ENCODE measurements at places on chromosomes 1 and 21.
A peak's percentile ranks its signal among the peaks of the same experiment; 100 is the strongest.

- no peak for DNase-seq
Observed at GRCh38 chr1:195045072-195045471, 1563.2 kb downstream of the KCNT2 start.

GRCh38 chr21:35226968-35227744, 178.1 kb upstream of the RUNX1 start:
- no peak for DNase-seq

DNA sequence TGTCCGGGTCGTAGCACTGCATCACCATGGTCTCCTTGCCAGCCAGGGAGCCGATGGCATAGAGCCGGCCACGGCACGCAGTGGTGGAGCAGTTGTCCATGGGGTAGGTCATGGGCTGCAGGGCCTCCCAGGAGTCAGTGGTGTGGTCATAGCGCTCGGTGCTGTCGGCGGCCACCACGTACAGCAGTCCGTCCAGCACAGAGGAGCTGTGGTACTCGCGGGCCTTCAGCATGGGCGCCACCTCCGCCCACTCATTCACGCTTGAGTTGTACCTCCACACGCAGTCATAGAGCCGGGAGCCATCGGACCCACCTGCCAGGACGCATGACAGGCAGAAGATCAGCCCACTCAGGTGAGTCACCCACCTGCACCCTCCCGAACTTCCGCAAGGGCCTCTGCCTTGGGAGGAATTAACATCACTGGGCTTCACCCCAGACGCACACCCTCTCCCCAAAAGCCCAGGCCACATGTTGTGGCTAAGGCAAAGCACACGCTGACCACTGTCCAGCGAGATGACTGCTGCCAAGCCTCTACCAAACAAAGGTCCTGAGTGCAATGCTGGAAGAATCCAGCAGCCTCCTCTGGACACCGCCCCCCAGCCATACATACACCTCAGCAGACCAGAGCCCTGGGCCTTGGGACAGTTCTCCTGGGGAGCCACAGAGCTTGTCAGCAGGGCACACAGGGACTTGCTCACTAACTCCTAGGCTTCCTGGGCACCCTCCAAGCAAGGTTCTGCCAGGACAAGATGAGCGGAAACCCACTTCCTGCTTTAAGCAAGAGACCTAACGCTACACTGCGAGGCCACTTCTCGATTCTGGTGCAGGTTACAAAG, 3.3 kb downstream of the KLHL21 start:
- DNase-seq = no peak

DNA sequence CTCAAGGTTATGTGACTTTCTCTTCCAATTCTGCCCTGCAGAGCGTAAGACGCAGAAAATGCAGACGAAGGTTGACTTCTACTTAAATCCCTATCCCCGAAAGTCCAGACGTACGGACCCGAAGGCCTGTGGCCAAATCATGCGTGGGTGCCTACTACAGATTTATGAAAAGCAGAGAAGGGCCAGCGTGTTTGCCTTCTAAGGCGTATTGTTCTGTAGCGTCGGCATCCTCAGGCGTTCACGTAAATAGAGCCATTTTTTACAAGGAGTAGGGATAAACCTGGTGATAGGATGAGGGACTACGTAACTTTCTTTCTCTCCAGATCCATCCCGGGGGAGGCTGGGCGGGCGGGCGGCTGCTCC, 222 bp upstream of the GIPC2 start:
- no peak for DNase-seq

- no peak for DNase-seq
Observed at GRCh38 chr1:68623700-68624099, 126.8 kb upstream of the DEPDC1 start.

DNA sequence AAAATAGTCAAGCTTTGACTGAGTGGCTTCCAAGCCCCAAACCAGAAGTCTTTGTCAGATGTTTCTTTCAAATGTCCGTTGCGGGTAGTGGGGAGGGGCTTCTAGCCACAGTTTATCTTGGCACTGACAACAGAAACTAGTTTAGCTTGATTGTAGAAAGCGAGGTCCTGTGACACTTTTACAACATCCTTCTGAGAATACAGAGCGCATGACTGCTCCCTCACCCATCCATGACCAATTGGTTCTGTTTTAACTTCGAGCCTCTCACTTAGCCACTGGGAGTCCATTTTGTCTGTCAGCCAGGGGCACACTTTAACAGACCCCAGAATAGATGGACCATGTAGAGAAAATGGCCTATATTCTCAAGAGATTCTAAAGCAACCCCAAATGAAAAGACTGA, 199.2 kb upstream of the ST6GALNAC5 start:
- no peak for DNase-seq

DNA sequence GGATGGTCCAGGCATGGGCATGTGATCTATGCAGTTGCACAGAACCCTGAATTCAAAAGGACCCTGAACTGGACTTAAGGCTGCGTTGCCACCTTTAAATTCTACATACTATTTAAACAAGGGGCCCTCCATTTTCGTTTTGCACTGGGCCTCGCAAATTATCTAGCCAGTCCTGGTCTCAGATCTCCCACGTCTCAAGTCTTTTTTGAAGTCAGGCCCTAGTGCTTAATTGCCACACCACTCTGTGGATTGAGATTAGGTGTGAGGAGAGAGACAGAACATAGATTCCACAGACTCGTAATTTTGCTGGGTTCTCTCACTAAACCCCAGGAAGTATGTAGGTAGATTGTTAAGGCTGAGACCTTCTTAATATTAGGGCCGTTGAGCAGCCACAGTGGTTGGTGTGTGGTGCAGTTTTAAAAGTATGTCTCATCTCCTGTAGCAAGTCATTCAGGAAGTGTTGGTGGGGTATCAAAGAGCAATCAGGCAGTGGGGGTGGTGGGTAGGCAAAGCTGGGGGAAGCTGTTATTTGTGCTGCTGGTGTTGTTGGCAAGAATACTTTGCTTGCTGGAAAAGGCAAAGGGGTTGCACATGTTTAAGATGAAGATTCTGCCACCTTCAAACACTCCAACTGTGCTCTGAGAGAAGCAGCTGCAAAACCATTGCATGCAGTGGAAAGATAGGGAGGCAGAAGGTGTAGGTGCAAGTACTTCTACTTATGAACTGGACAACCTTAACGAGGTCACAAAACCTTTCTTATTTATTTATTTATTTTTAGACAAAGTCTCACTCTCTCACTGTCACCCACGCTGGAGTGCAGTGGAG, 11.2 kb downstream of the CD84 start:
- no peak for DNase-seq

- DNase-seq = no peak
Observed at GRCh38 chr1:182684116-182684828, at the start of gene RGS8. Gene RGS8 (minus strand): TSS chr1:182684587. CDS start chr1:182669649, 14,938 bp downstream.

- no peak for DNase-seq
Observed at GRCh38 chr1:219774386-219774785, 154.0 kb downstream of the SLC30A10 start.

GRCh38 chr1:31653717-31654473, 9.2 kb upstream of the PEF1 start:
- DNase-seq = no peak

DNA sequence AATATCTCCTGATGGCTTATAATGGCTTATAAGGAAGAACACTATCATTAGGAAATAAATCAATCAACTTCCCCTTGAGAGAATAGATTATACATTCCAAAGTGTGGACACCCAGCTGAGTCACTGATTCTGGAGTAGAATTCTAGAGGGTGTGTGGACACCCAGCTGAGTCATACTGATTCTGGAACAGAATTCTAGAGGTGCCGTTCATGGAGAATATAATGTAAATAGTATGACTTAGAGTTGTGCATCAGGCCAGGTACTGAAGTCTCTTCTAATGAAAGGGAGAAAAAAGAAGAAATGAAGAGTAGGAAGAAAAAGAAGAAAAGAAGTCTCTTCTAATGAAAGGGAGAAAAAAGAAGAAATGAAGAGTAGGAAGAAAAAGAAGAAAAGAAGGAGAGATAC, 2.4 kb upstream of the USP33 start:
- DNase-seq = peak; percentile 57

- no peak for DNase-seq
Observed at GRCh38 chr1:113949007-113949406, 19.9 kb downstream of the HIPK1 start.

DNA sequence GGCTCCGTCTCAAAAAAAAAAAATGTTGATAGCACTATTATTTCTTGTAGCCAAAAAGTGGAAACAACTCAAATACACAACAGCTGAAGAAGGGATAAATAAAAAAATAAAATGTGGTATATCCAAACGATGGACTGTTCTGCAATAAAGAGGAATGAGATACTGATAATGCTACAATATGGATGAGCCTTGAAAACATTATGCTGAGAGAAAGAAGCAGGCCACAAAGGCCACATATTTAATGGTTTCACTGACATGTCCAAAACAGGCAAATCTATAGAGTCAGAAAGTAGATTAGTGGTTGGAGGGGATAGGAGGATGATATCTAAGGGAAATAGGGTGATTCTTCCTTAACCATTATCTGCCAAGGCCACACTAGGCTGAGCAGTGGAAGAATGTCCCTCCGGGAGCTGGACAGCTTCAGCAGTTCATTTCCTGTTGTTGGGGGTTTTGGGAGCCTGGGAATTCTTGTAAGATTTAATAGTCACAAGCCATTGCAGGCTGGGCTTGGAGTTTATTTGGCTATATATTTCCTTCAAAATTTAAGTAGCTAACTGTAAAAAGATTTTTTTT, 53.5 kb downstream of the ST3GAL3 start:
- peak; percentile 29 for DNase-seq

DNA sequence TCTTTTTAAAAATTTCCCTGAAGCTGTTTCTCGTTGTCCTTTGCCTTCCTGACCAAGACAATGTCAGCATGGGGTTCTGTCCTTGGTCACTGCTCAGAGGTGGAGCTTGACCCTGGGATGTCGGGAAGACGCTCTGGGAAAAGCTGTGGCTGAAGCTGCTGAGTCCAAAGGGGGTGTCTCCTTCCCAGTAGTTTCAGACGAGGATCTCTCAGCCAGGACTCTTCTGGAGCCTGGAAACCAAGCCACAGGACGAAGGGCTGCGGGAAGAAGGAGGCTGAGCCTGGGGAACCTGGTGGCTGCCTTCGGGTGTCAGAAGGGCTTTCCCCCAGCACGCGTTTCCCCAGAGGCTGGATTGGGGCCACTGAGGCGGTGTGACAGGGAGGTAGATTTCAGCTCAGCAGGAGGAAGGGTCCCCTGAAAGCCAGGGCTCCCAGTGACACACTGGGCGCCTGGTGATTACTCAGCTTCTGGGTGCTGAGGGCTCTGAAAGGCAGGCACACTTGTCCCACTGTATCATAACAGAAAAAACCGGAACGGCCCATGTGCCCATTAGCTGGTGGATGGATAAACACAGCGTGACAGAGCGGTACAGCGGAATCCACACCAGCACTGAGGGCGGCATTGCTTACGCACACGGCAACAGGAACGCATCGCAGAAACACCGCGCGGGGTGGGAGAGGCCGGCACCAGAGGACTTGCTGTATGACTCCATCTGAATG, 5.0 kb upstream of the KRTAP12-1 start:
- no peak for DNase-seq

DNA sequence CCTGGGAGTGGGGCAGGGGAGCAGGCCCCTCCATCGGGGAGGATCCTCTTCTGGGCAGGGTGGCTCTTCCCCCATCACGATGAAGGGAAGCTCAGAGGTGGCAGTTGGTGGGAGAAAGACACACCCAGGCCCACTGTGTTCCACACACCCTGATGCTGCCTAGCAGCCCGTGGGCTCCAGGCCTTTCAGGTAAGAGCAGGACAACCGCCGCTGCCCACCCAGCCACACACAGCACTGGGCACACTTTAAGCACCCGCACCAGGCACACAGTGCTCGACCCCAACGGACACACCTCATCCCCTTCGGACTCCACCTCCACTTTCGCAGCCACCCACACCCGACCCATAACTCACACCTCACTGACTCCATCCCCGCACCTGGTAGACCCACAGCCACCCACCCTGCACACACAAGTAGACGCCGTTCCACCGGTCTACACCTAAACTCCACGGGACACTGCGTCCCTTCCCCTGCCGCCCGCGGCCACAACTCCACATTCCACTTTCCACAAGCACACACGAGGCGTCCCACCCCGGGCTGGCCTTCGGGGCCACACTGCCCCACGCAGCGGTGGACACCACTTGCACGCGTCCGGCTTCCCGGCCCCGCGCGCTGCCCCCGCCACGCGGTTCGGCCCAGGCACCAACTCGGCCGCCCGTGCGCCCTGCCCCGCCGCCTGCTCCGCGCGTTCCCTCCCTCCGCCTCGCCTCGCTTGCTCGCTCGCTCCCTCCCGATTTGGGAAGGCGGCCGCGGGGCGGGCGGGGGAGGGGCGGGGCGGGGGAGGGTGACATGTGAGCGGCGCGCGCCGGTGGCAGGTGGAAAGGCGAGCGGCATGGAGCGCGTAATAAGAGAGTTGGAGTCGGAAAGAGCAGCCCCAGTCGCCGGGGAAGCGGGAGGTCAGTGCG, at the start of gene KCNQ4:
KCNQ4 (plus strand) TSS at position 787 of the 905 bp plus-strand sequence. CDS start 307 bp downstream, outside the sequence.
- no peak for DNase-seq

- no peak for DNase-seq
Observed at GRCh38 chr1:33133478-33134105, 48.3 kb downstream of the TRIM62 start.

GRCh38 chr1:55190109-55190508, 25.1 kb downstream of the USP24 start:
- DNase-seq = peak; percentile 63

- no peak for DNase-seq
Observed at GRCh38 chr1:155171836-155172731, 1.0 kb downstream of the KRTCAP2 start.

DNA sequence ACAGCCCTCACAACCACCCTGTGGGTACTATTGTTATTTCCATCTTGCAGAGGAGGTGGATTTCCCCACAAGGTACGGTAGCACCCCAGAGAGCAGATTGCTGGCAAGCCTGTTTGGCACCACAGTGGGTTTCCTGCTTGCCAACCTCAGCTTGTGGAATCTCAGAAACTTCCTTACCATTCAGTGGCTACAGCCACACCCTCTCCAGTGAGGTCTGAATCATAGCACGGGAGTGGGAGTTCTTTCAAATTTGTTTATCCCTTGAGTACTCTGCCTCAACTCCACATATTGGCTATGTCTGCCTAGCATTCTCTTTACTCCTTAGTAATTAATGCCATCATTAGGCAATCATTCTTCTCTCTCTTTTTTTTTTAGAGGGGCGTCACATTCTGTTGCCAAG, 162.1 kb downstream of the PTPRU start:
- DNase-seq = no peak

- no peak for DNase-seq
Observed at GRCh38 chr1:25831569-25832196, 11.9 kb downstream of the MTFR1L start.

DNA sequence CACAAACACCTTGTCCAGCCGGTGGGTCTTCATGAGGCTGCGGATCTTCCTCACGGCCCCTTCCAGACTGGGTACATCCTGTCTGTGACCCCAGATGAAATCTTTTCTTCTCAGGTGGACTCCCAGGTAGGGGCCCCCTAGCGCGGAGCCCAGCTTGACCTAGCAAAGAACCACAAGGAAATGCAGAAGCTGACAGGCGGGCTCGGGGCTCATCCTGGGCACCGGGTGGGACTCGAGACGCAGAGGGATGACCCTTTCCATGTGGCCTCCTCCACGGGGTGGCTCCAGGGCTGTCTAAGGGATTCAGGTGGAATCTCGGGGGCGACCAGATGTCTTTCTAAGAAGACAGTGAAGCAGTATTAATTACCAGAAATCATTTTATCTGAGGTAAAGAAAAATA, 17.8 kb downstream of the POFUT2 start:
- DNase-seq = no peak
